ENCODE measurements at places on chromosomes 2 and 18.

GRCh38 chr2:64562148-64562784, 38.1 kb downstream of the AFTPH start:
- no peak for DNase-seq

- no peak for DNase-seq
These were observed 49.5 kb downstream of the ASAP2 start for GRCh38 chr2:9256147-9256546.

GRCh38 chr18:48808476-48808875, 142.3 kb downstream of the SMAD7 start:
- DNase-seq = peak; percentile 12

- no peak for DNase-seq
These were observed 5.9 kb upstream of the CERS6 start for GRCh38 chr2:168450171-168450570.

DNA sequence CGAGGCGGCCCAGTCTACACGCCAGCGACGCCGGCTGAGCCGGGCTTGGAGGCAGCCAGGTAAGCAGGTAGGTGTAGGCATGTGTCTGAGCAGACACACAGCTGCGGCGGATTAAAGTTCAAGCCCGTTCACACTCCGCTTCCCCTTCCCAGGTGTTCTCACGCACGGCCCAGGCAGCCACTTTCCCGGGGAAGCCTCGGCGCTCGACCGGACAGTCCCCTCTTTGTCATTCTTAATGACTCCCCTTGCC, 367 bp downstream of the TGFA start:
- DNase-seq = no peak

DNA sequence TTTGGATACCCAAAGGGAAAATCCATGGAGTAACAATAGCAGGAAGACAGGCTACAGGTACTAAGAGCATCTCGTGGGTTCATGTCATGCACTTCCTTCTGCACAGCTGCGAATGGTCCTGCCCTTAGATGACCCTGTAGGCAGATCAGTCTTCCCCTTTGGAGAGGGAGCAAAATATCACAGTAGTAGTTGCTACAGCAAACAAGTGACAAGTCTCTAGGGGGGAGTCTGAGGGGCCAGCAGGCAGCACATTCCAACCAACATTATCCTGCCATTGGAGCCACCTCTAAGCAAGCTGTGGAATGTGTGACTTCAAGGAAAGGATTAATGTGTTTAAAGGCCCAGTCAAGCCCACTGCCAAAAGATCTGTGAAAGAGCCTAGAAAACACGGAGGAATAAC, 273.2 kb upstream of the PARD3B start:
- DNase-seq = no peak

Measured in NCI-H446 (cell line).